ENCODE measurements at places on chromosomes 4 and X. TPM values are rescaled to one million over a fixed set of nuclear protein-coding genes. Genes with fewer than 3 reads are reported as not detected.

Gene SPANXA2
- total RNA-seq: not detected

Gene CD38
- 8.5 TPM for total RNA-seq

Gene ODAM
- 3.3 TPM for total RNA-seq

Gene SERTM2
- total RNA-seq: not detected

Gene HTN3
- total RNA-seq: not detected

Gene SPP1
- 24.1 TPM for total RNA-seq

Gene NIPAL1
- total RNA-seq: 0.40 TPM

Gene KLF8
- 14.0 TPM for total RNA-seq

Gene HSFX2
- not detected for total RNA-seq

Gene SCML1
- total RNA-seq: 15.2 TPM

Gene LRIT3
- total RNA-seq: 0.20 TPM

Gene NPFFR2
- total RNA-seq: not detected

Gene NXF2B
- not detected for total RNA-seq

Gene RAB41
- total RNA-seq: not detected

Gene STK26
- 10.7 TPM for total RNA-seq

Gene LDB2
- total RNA-seq: 44.5 TPM

Gene CTAG1A
- total RNA-seq: not detected

Gene ALPK1
- total RNA-seq: 35.3 TPM

Gene IL3RA
- 47.1 TPM for total RNA-seq

Gene DUSP21
- not detected for total RNA-seq

Gene TTC29
- 0.11 TPM for total RNA-seq

Gene TGIF2LX
- not detected for total RNA-seq

Gene MAGEA9B
- not detected for total RNA-seq

Gene DGAT2L6
- total RNA-seq: not detected

Gene UCP1
- not detected for total RNA-seq

Gene IRAK1
- 116 TPM for total RNA-seq

Gene IL9R
- total RNA-seq: not detected
